Mucosa of descending colon (tissue), 3 donors: ENCODE measurements at places on chromosomes 5 and 9. TPM values are rescaled to one million over a fixed set of nuclear protein-coding genes. Genes with fewer than 3 reads are reported as not detected.

DNA sequence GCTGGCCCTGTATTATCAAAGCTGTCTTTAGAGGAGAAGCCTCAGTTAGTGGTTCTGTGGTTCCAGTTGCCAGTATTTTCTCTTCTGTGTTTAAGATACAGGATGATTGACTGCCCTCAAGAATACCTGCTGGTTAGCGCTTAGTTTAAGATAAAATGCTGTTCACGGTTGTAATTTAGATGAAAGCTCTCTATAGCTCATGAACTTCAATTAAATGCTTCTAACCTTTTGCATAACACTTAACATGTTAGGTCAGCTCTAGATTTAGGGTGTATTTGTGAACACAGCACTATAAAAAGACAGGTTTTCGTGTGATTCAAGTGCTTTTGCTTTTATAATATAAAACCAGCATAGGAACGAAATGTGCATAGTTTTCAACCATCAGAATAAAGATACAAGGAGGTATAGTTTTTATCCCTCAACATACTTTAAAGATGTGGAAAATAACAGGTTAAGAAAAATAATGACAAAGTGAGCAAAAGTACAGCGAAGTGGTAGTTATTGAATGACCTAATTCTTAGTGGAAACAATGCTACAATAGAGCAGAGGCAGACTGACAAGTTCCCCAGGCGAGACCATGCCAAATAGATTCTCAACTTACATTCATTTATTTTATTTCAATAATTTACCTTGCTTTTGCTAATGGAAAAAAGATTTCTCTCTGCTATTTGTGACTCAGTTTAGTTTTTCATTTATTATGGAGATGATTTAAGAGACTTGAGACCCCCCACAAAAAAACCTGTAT, 602.6 kb upstream of the DMAC1 start:
- no peak for DNase-seq

DNA sequence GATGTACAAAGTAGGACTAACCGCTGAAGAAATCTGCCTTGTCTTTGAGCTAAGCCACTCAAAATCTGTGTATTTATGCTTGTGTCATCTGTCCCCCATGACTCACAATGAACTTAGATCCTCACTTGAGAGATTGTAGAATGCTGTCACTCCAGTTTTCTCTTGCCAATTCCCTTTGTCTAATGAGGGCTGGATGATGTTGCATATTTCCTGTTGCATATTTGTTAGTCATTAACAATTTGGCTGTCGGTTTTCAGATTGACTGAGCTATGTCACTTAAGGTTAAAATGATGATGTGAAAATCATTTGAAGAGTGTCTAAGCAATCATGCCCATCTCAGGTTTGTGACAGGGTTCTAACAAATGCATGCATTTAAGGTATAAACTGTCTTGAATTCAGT, 481.7 kb downstream of the CDH10 start:
- no peak for DNase-seq

The SLC46A2 gene
- 0.16 TPM for total RNA-seq

The PCDHA4 gene
- total RNA-seq = 0.24 TPM

DNA sequence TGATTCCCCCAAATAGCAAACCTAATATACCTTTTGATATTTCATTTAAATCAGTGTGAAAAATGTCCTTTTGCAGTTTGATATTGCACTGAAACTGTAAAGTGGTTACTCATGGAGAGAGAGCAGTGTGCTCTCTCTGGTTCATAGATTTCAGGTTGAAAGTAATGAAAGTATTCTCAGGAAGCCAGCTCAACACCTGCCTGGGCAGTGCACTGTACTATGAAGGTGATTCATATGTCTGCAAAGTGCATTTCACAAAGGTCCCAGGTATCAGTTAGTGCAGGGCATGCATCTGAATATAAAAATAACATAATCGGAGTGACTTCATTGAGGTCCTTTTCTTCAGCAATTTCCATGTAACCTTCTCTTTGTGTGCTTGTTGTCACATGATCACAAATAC, 274.3 kb downstream of the CDH18 start:
- DNase-seq = no peak

GRCh38 chr9:134551176-134551575, 90.4 kb upstream of the COL5A1 start:
- DNase-seq = no peak

The SLC6A7 gene
- 26.4 TPM for total RNA-seq

The LCN10 gene
- total RNA-seq = 0.12 TPM

DNA sequence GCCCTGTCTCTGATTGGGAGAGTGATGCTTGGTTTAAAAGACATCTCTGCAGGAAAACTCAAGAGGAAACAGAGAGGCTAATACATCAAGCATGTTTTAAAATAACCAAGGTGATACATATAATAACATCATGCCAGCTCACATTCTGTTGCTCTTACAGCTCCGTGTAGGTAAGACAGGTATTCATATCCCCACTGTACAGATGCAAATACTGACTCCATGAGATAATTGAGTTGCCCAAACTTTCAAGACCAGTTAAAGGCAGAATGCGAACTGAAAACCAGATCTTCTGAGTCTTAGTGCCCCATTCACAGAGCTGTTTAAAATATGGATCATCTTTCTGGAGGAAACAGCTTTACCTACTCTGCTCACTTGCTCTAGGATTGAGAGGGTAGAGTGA, 214.0 kb downstream of the PIK3R1 start:
- no peak for DNase-seq
